ENCODE measurements at places on chromosomes 7 and 10.

- DNase-seq: no peak
These were observed 7.6 kb downstream of the AEBP1 start for GRCh38 chr7:44111761-44112160.

GRCh38 chr7:158187694-158187994, 400.0 kb downstream of the PTPRN2 start:
- no peak for DNase-seq

DNA sequence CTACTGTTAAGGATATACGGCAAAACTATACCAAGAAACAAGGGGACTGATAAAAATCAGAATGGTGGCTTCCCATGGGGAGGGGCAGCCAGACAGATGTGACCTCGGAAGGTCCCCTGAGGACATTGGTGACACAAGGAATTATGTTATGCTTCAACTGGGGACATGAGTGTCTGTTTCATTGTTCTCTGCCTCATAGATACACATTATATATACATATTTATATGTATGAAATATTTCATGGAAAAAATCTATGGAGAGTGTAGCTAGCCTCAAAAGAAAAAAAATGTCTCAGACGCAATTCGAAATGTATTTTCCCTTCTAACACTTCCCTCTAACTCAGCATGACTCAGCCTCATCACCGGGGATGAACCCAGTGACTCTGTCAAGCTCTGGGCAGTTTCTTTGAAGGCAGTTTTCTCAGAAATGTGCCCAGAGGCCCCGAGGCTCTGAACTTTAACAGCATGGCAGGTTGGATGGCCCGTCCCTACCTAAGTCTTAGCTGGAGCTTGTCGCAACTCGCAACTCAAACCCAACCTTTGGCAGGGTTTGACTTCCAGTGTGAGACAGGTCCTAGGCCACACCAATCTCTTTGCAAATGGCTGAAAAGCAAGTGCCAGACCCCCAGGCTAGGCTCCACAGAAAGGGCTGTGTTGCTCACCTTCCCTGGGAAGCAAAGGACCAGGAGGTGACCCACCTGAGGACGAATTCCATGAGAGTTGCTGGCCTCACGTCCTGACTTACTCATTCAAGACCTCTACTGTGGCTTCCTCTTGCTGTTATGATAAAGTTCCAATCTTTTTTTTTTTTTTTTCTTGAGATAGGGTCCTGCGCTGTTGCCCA, 86.9 kb downstream of the CARD11 start:
- DNase-seq: peak; percentile 11

DNA sequence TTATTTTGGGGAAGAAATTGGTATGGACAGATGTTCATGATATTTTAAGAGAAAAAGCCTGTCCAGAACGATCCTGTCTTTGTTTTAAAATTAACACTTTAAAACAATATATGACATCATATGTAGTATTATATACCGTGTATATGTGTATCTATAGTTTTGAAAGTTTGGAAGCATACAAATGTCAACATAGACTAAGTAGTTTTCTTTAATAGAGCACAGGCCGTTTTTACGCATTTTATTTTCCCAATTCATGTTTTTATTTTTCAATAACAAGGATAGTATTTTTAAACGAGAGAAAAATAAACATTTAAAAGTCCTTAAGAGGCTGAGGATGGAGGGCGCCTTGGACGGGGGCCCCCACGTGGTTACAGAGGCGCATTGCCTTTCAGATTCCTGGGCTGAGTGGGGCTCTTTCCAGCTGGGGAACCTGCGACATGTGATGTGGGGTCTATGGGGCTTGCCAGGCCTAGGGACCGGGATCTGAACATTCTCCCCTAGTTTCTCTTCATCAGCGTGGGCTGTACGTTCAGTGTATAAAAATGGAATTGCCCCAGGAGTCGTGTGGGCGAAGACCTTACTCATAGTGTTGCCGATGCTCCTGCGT, 127.8 kb upstream of the ZNF746 start:
- no peak for DNase-seq

DNA sequence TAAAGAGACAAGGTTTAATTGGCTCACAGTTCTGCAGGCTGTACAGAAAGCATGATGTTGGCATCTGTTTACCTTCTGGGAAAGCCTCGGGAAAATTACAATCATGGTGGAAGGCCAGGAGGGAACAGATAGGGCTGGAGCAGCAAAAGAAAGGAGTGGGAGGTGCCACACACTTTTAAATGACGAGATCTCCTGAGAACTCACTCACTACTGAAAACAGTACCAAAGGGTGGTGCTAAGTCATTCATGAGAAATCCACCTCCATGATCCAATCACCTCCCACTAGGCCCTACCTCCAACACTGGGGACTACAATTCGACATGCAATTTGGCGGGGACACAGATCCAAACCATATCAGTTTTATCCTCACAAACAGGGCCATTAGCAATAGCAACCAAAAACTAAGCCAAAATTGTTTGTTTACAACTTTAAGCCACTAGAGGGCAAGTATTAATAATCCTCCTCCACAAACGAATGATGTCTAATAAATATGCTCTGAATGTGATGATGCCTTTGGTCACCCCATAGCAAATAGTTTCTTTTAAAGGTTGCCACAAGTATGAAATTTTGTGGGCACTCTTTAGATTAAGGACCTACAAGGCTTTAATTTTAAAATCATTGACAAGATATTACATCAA, 129.2 kb upstream of the NRBF2 start:
- DNase-seq: no peak

- DNase-seq: no peak
These were observed 43.5 kb downstream of the YKT6 start for GRCh38 chr7:44244282-44244681.

GRCh38 chr10:44587488-44588318, 202.8 kb upstream of the CXCL12 start:
- DNase-seq: no peak

GRCh38 chr10:73997461-73997786, 492 bp upstream of the VCL start:
- no peak for DNase-seq

DNA sequence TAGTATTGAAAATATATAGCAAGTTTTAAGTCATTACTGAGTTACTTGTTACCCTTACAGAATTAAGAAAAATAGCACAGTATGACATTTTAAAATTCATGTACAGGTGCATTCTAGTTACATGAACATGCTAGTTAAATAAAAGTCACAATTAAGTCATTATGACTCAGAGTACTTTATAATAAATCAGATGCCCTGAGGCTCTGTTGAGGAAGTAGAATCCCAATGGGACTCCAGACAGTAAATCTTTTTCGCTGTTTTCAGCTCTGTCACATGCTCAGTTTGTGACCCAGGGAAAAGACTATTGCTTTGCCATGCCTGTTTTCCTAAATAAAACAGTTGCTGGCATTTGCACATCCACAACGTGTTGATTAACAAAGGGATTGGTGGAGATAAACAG, 21.0 kb downstream of the NUDT13 start:
- no peak for DNase-seq

DNA sequence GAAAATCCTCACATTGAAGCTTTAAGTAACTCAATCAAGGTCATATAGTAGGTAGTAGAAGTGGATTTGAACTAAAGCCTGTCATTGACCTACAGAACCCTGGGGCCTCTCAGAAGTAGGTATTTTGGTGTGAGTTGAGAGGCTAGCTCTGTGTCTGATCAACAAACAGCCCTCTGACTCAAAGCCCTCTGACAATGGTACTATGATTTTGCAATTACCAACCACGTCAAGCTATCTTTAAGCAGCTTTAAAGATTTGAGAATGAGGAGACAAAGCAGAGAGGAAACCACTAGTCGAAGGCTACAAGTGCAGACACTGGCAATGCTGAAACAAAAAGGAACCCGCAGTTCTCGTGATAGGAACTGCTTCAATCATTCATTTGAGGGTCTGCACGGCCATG, 19.0 kb upstream of the PDE1C start:
- no peak for DNase-seq

- no peak for DNase-seq
These were observed 3.0 kb upstream of the CCDC136 start for GRCh38 chr7:128788446-128789412.

GRCh38 chr7:78412216-78412858, 613.8 kb downstream of the PHTF2 start:
- no peak for DNase-seq

DNA sequence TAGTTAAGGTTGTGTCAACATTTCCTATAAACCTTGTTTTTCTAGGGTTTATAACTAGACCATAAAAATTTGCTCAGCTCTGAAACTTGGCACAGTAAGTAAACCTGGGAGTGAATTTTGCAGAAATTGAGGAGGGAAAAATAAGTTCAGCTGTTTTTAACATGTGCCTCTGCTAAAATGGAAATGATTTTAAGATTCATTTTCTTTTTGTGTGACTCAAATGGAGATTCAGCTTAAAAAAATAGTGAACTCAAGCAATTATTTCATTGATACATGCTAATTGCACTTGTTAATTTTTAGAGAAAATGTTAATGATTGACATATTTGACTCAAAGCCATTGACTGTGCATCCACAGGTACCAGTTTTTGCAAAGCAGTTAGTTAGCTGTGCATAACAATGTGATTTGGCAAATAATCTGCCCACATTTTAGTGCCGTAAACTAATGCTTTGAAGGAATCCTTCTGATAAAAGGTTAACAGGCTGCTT, 68.5 kb upstream of the ZNF438 start:
- DNase-seq: no peak

DNA sequence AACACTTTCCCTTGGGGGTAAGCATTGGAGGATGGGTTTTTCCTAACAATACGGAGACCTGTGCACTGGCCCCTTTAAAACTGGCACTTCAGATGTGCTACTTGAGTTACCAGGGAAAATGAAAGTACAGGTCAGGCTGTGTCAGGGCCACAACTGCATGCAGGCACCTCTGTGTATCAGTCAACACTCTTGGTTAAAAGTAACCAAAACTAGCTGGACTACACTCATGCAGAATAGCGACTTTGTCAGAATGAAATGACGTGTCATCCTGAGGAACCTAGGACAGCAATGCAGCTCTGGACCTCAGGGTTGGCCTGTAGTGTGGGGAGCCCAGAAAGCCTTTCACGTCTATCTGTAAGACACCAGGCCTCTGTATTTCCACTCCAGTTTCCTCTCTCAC, 33.8 kb upstream of the SMKR1 start:
- DNase-seq: no peak

DNA sequence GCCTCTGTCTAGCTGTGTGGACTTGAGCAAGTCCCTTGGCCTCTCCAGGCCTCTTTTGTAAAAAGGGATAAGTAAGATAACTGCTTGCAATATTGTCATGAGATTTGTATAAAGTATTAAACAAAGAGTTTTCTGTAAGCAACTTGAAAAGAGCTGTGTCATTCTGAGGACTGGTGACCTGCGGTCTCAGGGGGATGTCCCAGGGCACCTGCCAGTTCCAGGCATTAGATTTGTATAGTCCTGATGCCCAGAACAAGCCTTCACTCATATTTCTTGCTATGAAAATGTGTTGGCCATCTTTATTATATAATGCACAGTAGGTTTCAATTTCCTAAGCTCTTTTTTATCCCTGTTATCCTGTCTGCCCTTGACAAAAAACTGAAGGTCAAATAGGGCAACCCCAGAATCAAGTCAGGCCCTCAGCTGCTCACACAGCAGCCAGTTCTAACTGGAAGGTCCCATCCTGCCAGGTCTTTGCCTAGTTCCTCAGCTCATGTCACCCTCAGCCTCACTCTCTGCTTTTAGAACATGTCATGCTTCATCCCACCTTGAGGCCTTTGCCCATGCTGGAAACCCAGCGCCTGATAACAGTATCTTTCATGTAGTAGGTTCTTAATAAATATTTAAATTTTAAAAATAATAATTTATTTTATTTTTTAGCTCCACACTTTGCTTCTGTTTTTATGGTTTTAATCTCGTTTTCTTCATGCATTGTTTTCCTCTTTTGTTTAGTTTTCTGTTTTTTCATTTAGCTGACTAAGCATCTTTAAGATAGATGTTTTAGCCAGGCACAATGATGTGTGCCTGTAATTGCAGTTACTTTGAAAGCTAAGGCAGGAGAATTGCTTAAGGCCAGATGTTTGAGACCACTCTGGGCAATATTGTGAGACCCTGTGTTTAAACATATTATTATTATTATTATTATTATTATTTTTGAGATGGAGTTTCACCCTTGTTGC, 87.5 kb upstream of the ZNF92 start:
- DNase-seq: no peak

GRCh38 chr10:113228530-113228929, 278.5 kb downstream of the TCF7L2 start:
- DNase-seq: no peak

DNA sequence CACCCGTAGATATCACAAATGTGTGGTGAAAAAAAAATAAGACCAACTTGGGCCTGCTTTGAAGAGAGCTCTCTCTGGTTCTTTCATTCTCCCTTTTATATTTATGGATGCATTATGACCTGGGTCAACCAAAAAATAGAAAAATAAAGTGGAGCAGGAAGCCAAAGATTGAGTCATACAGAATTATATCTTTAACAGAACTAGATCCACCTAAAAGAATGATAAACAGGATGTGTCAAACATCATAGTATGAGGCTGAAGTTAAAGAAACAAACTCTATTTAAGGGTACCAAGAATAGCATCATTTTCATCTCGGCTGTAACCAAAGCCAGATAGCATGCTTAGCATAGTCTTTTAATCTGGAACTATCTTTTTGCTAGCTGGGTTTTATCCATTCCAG, 28.8 kb upstream of the NMT2 start:
- DNase-seq: no peak

DNA sequence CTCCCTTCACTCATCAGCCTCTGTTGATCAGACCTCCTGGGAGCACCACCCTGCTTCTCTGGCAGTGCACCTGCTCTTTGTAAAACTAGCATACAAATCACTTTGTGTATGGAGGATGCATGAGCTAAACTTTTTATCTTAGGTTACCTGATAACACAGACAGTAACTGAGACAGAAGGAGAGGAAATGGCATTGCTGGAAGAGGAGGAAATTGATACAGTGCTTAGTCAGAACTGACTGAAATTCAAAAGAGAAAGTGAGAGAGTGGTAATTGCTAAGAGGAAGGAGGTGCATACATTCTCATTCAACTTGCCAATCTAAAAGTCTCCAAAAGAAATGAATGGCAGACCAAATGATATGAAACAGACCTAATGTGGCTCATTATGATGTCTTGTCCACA, 1120.7 kb downstream of the GATA3 start:
- DNase-seq: no peak

- DNase-seq: no peak
These were observed 316.7 kb upstream of the TPK1 start for GRCh38 chr7:145152589-145152988.

DNA sequence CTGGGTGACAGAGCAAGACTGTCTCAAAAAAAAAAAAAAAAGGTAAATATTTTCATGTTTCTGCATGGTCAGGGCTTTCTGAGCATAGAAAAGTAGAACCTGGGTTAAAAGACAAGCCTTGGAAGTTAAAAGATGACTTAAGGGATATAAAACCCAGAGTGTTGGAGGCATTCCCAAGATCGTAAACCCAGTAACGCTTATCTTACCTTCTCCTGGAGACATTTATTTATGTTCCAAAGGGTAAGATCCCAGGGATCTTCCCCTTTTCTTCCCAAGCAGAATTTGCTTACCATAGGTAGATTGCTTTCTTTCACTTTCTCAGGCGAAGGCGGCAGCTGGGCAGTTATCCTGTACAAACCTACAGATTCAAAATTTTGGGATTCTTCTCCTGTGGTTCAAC, 22.2 kb downstream of the SUGCT start:
- no peak for DNase-seq
